AG04450 (cell line): ENCODE measurements at places on chromosomes 11 and 22.

DNA sequence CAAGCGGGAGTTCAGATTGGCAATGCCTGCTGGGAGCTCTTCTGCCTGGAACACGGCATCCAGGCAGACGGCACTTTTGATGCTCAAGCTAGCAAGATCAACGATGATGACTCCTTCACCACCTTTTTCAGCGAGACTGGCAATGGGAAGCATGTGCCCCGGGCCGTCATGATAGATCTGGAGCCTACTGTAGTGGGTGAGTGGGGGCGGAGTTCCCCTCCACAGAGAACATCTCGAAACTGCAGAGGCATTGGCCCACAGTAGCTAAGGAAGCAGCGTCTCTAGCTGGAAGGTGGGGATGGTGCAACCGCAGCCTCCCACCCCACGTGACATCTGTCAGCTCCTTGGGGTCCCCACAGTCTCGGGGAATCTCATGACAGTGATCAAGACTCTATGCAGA, 10.9 kb downstream of the TUBA8 start:
- DNase-seq: no peak

- no peak for DNase-seq
Measured at GRCh38 chr22:44165286-44165874, 15.3 kb upstream of the PARVG start.

- no peak for DNase-seq
Measured at GRCh38 chr11:62260261-62260953, 9.6 kb upstream of the SCGB2A2 start.

DNA sequence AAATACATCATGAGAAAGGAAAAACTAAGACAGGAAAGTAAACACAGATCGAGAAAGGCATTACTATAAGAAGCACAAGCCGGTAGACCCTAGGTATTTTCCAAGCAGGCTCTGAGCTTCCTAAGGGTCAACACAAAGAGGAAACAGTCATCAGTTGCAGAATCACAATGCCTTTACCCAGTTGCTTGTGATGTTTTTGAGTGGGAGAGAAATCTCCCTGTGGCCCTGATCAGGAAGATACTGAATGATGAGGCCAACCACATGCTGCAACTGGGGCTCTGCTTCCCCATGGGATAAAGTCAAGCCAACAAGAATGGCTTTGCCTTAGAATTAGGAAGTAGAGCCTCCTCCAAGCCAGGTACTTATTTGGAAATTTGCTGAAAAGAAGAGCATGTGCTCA, 132.6 kb downstream of the MICAL2 start:
- DNase-seq: no peak

DNA sequence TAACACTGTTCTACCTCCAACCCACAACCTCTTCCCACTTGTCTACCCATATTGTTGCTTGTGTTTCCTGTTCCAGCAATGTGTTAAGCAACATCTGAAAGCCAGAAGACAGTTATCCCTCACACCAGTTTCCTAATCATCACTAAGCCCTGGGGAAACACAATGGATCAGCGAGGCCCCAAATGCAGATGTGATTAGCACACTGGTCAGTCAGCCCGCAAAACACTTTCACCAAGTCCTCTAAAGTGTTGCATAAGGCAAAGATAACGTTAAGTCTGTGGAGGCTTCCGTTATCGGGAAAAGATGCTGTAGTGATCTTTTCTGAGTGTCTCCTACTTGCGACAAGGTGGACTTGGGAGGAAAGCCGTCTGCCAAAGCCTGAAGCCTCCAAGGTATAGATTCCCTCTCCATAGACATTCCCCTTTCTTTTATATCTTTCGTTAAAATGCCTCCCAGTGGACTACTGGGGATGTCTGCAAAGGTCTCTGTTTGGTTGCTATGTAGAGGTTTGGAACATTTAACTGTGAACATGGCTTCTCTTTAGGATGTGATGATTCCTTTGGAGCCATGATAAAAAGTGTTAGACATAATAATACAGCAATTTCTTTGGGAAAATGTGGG, at the start of gene MS4A3:
MS4A3 (plus strand) TSS at position 317 of the 621 bp plus-strand sequence. CDS start 4,496 bp downstream, outside the sequence.
- no peak for DNase-seq

DNA sequence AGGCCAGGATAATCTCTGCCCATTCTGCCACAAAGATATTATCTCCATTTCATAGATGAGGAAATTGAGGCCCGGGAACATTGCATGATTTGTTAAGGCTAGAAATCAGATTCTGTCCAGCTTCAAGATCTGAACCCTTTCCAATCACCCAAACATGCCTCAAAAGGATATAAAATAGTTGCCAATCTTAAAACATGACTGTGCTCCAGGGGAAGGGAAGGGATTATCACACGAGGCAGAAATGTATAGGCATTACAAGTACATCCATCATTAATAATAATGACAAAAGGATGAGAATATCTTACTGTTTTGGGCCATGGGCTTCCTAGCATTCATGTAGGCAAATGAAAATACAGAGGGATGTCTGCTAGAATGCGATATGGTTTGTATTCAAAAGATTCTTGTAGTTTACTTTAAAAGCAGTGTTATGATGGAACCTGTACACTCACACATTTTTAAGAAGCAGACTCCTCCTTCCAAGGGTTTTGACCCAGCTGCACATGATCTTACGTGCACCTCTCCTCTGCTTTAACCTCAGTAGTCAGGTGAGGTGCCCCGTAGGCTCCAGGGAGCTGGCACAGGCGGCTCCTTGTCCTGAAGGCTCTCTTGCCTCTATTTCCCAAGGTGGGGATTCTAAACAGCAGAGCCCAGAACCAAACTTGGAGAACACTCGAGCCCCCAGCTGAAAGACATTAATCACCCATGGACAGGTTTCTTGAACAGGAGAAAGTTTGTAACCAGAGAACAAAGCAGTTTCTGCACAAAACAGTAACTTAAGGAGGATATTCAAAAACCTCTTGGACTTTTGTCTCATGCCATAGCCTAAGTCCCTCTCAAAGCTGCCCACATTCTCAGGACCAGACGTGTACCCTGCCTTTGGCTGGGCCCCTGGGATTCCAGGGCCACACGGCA, 36.0 kb downstream of the PARVA start:
- DNase-seq: no peak

- peak; percentile 13 for DNase-seq
Measured at GRCh38 chr11:1460396-1460985, 26.1 kb downstream of the MOB2 start.

DNA sequence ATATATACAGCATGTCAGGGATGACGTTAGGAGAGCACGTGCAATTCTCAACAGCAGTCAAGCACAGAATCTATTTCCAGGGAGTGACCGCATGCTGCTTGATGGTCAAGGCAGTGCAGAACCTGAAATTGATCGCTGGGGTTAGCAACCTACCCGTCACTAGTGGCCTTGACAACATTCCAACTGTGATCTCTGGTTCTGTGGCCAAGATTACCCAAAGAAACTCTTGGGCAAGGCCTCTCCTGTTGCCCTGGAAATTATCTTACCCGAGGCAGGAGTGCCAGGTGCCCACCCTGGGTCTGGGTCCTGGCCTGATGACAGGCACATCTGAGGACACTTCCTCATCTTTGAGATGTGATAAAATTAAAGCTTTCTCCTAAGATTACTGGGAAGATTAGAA, 2.2 kb downstream of the TM7SF2 start:
- no peak for DNase-seq

DNA sequence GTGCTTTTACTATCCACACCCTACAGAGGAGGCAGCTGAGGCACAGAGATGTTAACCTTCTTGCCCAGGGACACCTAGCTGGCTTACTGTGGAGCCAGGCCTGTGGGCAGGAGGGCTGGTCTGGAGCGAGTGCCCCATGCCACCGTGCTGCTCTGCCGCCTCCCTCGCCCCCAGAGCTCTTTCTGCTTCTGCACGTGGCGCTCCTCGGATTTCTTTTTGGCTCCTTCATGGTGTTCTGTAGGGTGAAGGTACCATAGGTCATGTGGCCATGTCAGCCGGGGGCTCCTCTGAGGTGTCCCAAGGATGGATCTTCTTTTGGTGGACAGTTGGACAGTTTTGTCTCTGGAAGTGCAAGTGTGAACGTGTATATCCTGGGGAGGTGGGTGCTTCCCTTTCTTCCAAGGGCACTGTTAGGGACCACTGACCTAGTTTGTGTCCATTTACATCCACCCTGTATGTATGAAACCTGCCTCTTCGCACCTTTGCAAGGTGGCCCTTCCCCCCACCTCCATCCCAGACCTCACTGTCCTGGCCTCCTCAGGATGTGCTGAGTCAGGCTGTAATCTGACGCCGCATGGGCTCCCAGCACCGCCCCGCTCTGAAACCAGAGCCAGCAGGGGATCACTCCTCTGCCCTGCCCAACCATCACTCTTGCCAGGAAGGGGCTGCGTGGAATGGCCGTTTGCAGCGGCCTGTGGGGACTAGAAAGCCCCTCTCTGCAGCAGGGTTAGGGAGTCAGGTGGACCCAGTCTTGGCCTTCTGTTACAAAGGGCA, 31.7 kb downstream of the POLR3H start:
- no peak for DNase-seq

DNA sequence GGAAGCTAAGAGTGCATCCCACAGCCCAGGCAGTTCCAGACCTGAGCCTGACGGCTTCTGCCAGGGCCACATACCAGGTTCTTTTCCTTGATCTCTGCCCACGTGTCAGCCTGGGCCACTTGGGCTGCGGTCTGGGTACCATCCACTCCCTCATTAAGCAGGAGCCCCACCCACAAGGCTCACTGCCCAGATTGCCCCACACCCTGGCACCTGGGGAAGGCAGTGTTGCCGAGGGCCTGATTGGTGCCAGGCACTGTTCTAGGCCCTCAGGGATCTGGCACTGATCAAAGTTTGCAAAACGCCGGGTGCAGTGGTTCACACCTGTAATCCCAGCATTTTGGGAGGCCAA, 15.4 kb downstream of the GGA1 start:
- no peak for DNase-seq

- no peak for DNase-seq
Measured at GRCh38 chr11:73968356-73968966, 14.2 kb downstream of the UCP2 start.

DNA sequence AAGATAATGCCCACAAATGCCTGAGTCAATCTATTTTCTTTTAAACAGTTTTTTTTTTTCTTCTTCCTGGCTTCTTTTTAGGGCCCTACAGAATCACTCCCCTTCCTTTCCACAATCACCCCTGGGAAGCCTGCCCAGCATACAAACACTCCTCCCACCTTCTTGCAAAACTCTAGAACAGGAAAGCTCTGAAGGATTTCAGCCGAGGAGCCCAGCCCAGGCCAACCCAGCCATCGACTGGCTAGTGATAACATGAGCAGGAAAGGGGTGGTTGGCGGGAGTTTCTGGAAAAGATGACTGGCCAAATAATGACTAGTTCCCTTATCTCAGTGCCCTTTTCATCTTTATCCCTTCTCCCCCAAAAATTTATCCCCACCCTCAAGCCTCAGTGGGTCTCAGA, 68.2 kb downstream of the USP35 start:
- DNase-seq: peak; percentile 66

DNA sequence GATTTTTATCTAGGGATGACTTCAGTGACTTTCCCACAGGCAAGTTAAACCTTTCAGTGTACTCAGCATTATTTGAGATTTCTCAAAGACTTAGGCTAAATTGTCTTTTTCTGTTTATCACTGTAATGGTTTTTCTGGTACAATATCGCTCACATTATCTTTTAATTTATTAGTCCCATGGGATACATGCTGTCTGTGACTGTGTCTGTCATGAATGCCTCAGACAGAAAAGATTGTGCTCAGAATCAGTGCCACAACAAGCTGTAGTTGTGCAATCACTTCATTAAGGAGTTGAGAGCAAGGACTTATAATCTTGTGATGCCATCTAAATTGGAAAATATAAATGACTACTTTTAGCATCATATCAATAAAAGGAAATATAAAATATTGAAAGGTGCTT, 2374.2 kb upstream of the RAG2 start:
- DNase-seq: no peak

DNA sequence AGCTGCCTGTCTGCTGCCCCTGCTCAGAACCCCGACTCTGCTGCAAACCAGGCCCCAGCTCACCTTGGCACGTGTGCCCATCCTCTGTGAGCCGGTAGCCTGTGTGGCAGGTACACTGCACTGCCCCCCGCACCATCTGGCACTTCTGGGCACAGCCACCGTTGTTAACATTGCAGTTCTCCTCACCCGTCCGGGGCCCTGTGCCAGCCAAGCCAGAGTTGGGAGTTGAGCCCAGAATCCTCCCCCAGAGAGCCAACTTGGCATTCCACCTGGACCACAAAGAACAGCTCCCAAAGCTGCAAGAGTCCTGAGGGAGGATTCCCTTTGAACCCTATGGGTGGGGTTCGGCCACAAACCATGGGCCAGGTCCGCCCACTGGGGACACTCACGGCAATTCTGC, 22.5 kb downstream of the LRP4 start:
- DNase-seq: no peak

- DNase-seq: no peak
Measured at GRCh38 chr11:18618342-18619025, 15.7 kb downstream of the SPTY2D1 start.

GRCh38 chr22:37659066-37659896, 758 bp downstream of the PDXP start:
- DNase-seq: no peak

DNA sequence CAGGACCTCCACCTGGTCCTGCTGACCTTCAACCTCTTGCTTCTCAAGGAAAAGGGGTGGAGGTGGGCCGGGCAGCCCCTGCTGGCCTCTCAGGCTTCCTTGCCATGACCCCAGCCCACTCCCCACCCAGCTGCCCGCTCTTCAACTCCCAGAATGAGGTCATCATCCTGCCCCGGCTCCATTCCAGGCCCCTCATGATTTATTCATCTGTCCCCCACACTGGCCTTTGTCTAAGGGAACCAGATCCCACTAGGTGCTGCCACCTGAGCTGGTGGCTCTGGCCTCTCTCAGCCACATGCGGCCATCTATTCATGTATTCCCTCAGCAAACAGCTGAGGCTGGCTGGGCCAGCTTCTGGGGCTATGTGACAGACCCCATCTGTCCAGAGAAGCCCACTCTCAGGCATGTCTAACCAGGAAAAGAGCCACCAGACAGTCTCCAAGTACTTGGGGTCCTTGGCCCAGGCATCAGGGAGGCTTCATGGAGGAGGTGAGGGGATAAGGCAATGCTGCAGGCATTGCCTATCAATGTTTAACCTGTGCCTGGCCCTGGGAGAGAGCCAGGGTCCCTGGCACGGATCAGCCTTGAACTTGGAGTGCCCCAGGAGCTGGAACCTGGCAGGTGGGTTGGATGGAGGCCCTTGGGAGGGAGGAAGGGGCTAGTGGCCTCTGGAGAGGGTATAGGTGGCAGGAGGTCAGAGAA, 2.2 kb upstream of the CABP2 start:
- DNase-seq: no peak

GRCh38 chr11:62324731-62325556, 12.3 kb upstream of the ASRGL1 start:
- no peak for DNase-seq

DNA sequence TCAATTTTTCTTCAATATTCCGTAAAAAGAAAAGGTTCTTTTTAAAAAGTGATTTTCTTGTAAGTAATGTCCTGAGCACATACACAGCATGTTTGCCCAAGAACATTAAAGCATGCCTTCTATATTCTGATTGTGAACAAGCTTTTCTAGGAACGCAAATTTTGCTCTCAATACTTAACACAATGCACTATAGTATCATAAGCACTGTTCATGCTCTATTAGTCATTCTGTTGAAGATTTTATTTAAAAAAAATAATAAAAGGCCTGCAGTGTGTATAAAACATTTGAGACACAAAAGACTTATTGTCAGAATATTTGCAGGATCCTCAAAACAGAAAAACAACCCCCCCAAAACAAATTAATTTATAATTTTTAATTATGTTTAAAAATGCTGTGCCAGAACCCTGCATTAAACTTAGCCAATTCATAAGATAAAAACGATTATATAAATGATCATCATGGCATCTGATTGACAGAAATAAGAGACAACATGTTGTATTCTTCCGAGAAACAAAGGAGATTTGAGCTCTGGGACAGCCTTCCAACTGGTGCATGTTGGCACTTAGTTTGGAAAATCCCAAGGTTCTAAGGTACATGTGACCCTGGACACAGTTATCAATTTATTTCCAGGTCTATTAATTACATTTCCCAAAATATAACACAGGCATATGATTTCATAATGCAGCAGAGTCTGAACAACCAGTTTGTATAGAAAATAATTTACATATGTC, 13.1 kb downstream of the MTMR2 start:
- no peak for DNase-seq
